HCT116 (cell line): ENCODE measurements at places on chromosomes 1 and 21.

GRCh38 chr1:234386122-234386521 lies 12.9 kb downstream of the COA6 start:
- DNase-seq = no peak

DNA sequence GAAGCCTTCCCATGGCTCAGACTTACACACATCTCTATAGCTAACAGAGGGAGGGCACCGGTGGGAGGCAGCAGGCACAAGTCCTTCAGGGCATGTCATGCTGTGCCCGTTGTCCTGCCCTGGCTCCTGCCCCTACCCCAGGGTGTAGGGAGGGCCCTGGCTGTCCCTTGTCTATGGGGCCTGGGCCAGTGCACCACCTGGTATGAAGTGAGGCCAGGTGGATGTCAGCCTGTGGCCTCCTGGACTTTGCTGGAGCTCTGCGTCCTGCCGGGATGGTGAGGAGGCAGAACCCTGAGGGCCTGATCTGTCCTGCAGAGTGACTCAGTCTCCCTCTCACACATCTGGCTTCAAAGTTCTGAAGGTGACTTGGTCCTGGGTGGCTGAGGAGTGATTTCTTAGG lies 47.3 kb upstream of the GPR37L1 start:
- no peak for DNase-seq

- DNase-seq = no peak
Observed at GRCh38 chr1:169570172-169570574, 16.1 kb downstream of the F5 start.

GRCh38 chr1:9145021-9145668 lies 16.2 kb upstream of the GPR157 start:
- peak; percentile 71 for DNase-seq

DNA sequence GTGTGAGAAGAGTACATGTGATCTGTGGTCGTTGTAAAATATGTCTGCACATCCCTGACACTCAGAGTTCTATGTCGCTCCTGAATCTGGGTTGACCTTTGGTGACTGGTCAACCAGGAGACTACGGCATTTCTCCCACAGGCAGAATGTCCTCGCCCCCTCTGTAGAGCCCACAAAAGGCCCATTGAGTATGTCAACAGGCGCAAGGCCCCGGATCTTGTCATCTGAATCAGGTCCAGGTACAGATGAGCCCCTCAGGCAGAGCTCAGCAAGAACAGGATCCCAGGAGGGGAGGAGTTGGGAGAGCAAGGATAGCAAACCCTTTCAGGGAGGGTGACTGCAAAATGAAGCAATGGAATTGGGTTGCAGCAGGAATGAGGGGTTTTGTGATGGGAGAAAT lies 126.5 kb downstream of the MATN1 start:
- DNase-seq = no peak
